Effector memory CD4-positive, alpha-beta T cell (primary cell): ENCODE measurements at places on chromosomes 1 and 21.

DNA sequence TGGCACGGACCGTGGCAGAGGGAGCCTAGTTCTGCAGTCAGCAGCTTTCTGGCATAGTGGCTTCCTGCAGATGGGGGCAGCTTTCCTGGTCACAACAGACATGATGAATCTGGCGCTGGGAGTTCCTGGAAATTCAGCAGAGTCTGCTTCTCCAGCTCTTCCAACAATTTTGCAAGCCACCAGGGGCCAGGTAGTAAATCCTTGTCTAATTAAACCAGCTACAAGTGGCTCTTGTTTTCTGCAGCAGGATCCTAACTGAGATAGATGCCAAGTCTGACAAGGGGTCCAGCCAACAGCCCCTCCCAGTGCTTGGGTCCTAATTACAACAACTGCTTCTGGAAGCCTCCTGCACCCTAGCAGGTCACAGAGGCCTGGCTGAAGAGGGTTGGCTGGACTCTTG, 35.8 kb downstream of the TRIM62 start:
- no peak for DNase-seq

GRCh38 chr1:212542761-212543187, 65.8 kb upstream of the ATF3 start:
- no peak for DNase-seq

GRCh38 chr1:151494741-151495281, 16.4 kb upstream of the CGN start:
- no peak for DNase-seq

- DNase-seq: no peak
These were observed 6.6 kb downstream of the SORT1 start for GRCh38 chr1:109391157-109391556.

DNA sequence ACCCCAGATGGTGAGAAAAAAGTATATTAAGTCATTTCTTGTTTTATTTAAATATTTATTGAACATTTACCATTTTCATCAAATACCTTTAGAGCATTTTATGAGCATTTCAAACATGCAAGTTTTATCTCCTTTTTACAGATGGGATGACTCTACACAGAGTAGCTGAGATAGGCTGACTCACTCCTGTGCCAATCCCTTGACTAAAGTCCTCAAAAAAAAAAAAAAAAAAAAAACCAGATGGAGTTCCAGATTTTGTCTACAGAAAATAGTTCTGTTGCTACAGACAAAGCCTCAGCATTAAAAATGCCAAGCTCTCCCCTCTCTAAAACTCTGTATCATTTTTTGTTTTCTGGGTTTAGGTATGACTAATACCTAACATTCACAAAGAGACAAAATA, 303.0 kb upstream of the PLD5 start:
- no peak for DNase-seq
